ENCODE measurements at places on chromosomes 16 and 17.
A peak's percentile ranks its signal among the peaks of the same experiment; 100 is the strongest.

GRCh38 chr17:4947010-4947410, 1.3 kb downstream of the PFN1 start:
- DNase-seq = no peak

DNA sequence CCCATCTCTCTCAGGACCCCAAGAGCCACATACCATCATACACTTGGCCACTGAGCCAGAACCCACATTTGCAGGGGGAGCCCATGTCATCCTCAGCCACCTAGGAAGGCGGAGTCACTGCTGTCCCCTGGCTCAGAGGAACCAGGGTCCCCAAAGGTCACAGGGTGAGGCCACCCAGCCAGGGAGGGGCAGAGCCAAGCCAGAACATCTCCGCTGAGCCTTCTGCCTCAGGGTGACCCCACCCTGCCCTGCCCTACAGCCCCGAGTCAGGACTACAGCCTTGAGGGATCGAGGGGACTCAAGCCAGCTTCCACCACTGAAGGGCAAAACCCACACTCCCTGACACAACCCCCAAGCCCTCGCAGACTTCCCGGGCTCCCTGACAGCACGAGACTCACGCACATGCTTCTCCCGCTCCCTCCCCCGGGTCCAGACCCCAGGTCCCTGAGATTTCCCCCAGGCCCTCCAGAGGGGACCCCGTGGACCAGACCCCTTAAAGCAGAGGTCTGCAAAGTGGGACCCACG, 17.4 kb downstream of the PIEZO1 start:
- DNase-seq = no peak

DNA sequence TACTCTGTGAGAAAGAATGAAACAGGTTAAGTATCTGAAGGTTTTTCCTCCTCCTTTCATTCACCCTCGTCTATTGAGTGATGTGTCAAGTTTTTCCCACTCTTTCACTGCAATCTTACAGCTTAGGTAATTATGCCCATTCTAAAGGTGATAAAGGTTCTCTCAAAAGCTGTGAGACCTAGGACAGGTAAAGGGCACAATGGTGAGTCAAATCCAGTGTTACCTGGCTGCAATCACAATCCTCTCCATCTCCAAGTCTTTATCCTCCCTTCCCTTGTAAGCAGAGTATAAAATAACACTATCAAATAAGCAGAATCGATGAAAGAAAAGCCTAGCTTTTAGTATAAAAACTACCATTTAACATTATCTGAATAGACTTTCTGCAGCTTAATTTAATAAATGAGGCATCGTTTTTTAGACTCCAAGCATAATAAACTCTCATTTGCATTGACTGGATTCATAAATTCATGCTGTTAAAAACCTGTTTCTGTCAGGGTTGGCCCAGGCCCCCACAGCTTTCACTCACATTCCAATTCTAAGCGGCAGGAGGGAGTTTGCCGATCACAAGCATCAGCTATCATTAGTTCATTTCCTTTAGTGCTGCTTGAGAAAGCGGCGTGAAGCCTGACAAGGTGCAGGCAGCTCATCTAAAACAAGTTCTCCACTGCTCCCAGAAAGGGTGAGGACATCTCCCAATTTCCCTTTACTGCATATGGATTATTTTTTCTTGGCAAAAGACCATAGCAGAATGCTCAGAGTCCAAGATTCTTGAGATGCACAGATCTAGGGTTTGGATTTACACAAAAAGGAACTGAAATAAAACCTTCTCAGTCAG, 67.8 kb downstream of the CDH8 start:
- no peak for DNase-seq

DNA sequence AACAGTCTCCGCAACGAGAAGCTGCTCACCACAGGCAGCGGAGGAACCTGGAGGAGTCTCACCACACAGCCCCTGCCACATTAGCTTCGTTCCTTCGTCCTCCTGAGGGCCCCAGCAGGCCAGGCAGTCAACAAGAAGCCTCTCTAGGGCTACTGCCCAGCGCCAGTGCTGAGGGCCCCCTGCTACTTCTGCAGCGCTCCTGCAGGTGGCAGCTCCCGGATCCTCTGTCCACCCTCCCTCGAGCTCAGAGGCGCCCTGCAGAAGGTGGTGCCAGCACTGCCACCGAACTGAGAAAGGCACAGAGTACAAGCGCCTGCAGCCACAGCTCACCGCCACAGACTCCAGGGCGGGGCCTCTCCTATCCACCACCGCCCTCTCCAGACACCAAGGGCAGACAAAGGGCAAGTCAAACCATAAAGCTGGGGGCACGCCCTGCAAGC, 27.3 kb downstream of the KDM8 start:
- peak; percentile 40 for DNase-seq

DNA sequence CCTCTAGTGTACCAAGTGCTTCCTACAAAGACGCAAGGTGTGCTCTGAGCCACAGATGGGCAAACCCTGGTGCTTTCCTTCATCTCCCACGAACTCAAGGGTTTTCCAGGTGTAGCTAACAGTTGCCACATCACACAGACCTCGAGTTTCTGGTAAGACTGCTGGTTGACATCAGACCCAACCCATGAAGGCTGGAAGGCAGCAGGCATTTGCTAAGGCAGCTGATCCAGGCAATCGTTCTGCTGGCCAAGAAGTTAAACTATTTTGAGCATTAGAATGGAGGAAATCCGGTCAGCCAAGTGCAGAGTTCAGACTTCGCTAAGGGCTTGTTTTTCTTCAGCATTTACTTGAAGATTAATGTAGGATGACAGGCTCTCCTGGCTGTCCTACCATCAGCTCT, 11.5 kb downstream of the HAS3 start:
- no peak for DNase-seq

GRCh38 chr17:18025241-18025944, 13.6 kb downstream of the ATPAF2 start:
- no peak for DNase-seq

GRCh38 chr17:3846437-3847164, 555 bp upstream of the NCBP3 start:
- no peak for DNase-seq

DNA sequence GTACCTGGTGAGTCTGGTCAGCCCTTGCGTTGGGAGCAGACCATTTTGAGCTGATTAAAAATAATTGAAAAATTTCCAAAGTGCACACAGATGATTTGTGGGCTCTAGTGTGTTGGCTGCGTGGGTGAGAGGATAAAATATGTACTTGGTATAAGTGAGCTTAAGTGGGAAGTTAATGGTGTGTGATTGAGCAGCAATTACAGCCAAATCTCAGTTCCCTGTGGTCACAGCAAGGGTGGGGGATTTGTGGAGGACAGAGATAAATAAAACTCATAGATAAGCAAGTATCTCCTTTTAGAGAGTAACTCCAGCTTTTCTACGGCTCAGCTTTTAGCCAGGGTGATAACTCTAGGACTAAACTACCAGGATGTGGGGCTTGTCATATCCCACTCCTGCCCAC, 390.4 kb downstream of the UTP18 start:
- no peak for DNase-seq

DNA sequence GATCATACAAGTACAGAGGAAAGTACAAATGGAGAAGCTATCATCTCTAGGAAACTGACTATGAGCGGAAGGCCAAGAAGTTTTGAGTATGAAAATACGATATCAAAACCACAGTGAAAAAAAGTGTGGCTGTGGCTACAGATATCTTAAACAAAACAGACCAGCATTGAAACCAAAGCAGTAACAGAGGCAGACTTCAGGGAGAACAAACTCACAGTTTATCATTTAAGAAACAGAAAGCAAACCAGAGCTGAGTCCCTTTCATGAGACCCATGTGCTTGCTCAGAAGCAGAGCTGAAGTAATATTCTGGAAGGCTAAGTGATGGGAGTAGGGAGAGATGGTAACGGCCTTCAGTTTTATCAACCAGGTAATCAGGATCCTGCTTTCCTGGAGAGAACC, 317.8 kb downstream of the CA10 start:
- no peak for DNase-seq

DNA sequence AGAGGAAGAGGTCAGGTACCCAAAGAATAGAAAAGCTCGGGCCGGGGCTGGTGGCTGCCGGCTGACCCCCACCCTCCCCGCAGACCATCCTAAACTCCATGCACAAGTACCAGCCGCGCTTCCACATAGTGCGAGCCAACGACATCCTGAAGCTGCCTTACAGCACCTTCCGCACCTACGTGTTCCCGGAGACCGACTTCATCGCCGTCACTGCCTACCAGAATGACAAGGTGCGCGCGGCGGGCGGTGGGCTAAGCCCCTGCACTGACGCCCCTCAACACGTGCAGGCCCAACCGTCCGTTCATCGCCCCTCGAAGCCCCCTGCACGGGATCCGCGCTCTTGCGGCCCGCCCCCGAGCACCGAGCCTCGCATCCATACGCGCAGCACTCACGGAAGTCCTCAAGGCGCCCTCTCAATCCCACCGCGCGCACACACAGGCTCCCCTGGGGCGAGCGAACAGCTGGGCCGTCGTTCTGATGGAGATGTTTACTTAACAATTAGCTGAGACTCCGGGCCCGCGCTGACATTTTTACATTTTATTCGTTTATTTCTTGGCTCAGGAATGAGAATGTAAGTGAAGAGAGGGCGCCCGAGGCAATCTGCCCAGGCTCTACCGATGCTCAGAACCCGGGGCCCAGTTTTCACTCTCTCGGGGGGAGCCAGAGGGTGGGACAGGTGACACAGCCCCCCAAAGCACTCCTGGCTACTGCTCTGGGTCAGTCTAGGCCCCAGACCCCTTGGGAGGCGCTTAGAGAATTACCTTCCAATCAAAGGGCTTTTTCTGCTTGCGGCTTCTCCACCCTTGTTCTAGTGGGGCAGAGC, 3.5 kb downstream of the TBX2 start:
- DNase-seq = no peak

- no peak for DNase-seq
Measured at GRCh38 chr17:58369214-58370031, 17.4 kb upstream of the SUPT4H1 start.

DNA sequence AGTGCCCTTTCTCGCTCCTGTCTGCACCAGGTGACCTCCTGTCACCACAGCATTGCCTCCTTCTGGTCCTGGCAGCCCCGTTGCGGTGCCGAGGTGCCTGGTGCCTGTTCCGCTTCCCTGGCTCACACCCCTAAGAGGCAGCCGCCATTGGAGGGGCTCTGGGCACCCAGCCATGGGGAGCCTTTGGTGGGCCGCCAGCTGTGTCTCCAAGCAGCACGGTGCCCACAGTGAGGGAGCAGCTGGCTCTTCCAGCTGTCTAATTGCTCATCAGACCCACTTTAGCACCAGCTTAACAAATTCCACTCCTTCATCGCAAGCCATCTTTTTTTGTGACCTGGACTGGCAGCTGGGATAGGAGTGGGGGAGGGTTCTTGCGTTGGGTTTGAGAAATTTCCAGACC, 276.1 kb downstream of the SNX29 start:
- DNase-seq = no peak

- DNase-seq = no peak
Measured at GRCh38 chr17:34384822-34385605, 22.0 kb upstream of the CCL1 start.

All from T-helper 1 cell (primary cell).